ENCODE measurements at places on chromosomes 5 and 9. TPM values are rescaled to one million over a fixed set of nuclear protein-coding genes. Genes with fewer than 3 reads are reported as not detected.

Gene TXNDC8
- not detected for total RNA-seq

Gene TLE1
- total RNA-seq: 12.0 TPM

Gene GRM6
- not detected for total RNA-seq

Gene SLC46A2
- 0.44 TPM for total RNA-seq

Gene IFNK
- total RNA-seq: not detected

Gene CMYA5
- 0.36 TPM for total RNA-seq

Gene PAEP
- total RNA-seq: not detected

Gene ADAMTS16
- total RNA-seq: not detected

Gene PIP5KL1
- 4.3 TPM for total RNA-seq

Gene CRB2
- not detected for total RNA-seq

Gene CYSRT1
- total RNA-seq: 156 TPM

Gene SPINK5
- 509 TPM for total RNA-seq

Gene CCL19
- 5.1 TPM for total RNA-seq

Gene ANKRD34B
- not detected for total RNA-seq

Gene EPB41L4B
- total RNA-seq: 1.1 TPM

Gene PLPP7
- total RNA-seq: 0.28 TPM

Gene IFNA13
- total RNA-seq: not detected

Gene HEMGN
- total RNA-seq: not detected

Gene PTGDS
- 18.4 TPM for total RNA-seq

Gene PCDHB11
- 0.44 TPM for total RNA-seq

Gene PTGER4
- 1.5 TPM for total RNA-seq

Gene FBXL17
- total RNA-seq: 13.0 TPM

Gene SPATA31A3
- not detected for total RNA-seq

Gene AGXT2
- not detected for total RNA-seq

Gene BRIX1
- 22.0 TPM for total RNA-seq

Gene PCSK5
- total RNA-seq: 13.6 TPM

Gene MRPL50
- 6.9 TPM for total RNA-seq

Gene DPYSL3
- total RNA-seq: 5.1 TPM

Gene SPINK4
- not detected for total RNA-seq

Gene C5orf58
- not detected for total RNA-seq

Gene ABHD17B
- 13.4 TPM for total RNA-seq

Gene CNTNAP3
- 8.5 TPM for total RNA-seq

Gene CENPH
- 9.8 TPM for total RNA-seq

Gene KIF4B
- total RNA-seq: not detected

Gene HAND1
- not detected for total RNA-seq

Gene CD274
- 1.5 TPM for total RNA-seq

Gene PITX1
- 689 TPM for total RNA-seq

Gene PCDHGA3
- 0.76 TPM for total RNA-seq

Gene MLLT3
- 7.9 TPM for total RNA-seq

Gene DHFR
- 15.2 TPM for total RNA-seq

Gene NSD1
- total RNA-seq: 53.8 TPM

Gene CDKN2A
- total RNA-seq: 7.7 TPM

Gene UGT3A1
- not detected for total RNA-seq

Gene PCDHGB2
- 1.2 TPM for total RNA-seq

Gene TOR1A
- 15.5 TPM for total RNA-seq

Gene SLC34A3
- 0.68 TPM for total RNA-seq

Gene PRDM9
- not detected for total RNA-seq

Gene HSPB3
- total RNA-seq: not detected

Gene KLF9
- 6.1 TPM for total RNA-seq
